Stimulated activated CD4-positive, alpha-beta T cell treated with anti-CD3 and anti-CD28 coated beads, Interleukin-12 subunit alpha, Interleukin-12 subunit beta, amount 100 ng/mL, for 4 hours (primary cell): ENCODE measurements at places on chromosomes 1 and 21.

GRCh38 chr1:69272684-69273083 is 295.0 kb upstream of the LRRC7 start:
- DNase-seq: no peak

GRCh38 chr1:186888367-186888766 is 59.6 kb downstream of the PLA2G4A start:
- DNase-seq: no peak

GRCh38 chr1:92473781-92474495 is 12.8 kb downstream of the GFI1 start:
- DNase-seq: no peak

GRCh38 chr1:195886000-195886399 is 722.2 kb downstream of the KCNT2 start:
- DNase-seq: no peak

DNA sequence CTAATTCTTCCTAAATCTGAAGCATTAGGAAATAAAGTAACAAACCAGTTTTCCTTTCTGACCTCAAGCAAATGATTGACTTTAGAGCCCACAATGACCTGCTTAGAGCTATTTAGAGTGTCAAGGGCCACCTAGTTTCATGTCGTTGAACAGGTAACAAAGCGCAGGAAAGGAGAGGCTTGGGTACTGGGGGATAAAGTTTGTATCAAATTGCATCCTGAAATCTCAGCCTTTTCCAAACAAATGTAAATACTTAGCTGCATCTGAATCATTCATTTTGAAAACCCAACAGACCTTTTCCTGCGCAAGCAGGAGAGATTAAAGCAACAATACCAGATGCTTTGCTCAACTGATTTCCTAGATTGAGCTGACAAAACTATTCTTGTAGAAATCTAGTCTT is 121.2 kb downstream of the NRIP1 start:
- DNase-seq: no peak

- DNase-seq: no peak
Measured at GRCh38 chr1:95323123-95323522, 89.1 kb downstream of the RWDD3 start.

GRCh38 chr1:14597343-14598006 is 1.0 kb upstream of the KAZN start:
- DNase-seq: no peak

GRCh38 chr21:42479582-42479981 is 16.4 kb downstream of the RSPH1 start:
- no peak for DNase-seq

DNA sequence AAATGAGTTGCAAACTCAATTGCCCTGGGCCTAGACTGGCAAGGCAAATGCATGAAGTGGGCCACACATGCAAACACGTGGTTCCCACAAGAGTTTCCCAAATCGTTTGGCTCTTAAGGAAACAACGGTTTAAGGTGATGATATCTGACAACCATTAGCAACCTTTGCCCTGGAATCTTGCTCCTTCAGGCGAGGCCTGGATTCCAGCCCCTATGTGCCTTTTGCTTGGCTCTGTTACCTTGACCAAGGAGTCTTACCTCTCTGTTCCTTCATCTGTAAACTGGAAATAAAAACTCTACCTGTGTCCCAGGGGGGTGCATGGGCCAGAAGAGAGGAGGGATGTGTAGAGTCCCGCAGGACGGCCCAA is 72.1 kb upstream of the CASZ1 start:
- DNase-seq: no peak
